ENCODE measurements at places on chromosomes 5 and 9.

- DNase-seq: no peak
These were observed 31.2 kb upstream of the RAD23B start for GRCh38 chr9:107251756-107252322.

DNA sequence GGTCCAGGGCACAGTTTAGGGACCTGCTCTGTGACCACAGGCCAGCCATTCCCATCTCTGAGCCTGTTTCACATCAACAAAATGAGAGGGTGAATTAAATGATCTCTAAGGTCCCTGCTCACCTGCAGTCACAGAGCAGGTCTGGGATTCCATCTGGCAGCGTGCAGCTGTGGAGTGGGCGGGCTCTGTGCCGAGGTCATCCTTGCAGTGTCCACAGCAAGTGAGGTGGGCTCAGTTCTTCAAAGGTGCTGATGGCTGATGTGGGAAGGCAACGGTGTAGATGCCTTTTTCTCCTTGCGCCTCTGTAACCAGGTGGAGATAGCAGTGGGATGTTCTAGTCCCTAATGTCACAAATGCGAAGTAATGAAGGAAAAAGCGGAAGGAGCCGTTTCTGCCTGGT is 11.9 kb downstream of the OR2V1 start:
- DNase-seq: no peak

- peak; percentile 50 for DNase-seq
These were observed 68.1 kb downstream of the NIPBL start for GRCh38 chr5:36944607-36945225.

DNA sequence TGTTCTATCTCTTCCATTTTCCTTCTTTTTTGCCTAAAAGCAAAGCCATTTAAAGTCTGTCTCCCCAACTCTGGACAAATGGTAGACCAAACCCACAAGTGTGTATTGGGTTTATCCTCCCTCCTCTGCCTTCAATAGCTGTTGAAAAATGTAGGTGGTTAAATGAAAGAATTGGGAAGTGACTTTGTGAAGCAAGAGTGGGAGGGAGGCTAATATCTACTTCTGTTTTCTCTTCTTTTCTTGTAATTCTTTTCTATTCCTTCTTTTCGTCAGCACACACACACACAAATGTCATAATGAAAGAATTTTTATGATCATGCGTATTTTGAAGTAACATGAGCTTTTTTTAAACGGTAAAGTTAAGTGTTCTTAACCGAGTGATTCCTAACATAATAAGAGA is 3.8 kb downstream of the CCDC152 start:
- no peak for DNase-seq

GRCh38 chr9:134168757-134169550 is 4.6 kb upstream of the RNU6ATAC start:
- no peak for DNase-seq

GRCh38 chr5:61631438-61631941 is 299.4 kb downstream of the ZSWIM6 start:
- DNase-seq: no peak

DNA sequence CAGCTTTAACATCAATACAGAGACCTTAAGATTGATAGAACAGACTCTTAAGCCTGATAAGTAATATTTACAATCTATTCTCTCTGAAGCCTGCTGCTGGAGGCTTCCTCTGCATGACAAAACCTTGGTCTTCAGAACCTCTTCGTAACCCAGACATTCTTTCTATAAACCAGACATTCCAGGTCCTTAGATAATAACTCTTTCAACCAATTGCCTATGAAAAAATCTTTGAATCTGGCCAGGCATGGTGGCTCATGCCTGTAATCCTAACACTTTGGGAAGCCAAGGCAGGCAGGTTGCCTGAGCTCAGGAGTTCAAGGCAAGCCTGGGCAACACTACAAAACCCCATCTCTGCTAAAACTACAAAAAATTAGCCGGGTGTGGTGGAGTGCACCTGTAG is 327.8 kb downstream of the ENC1 start:
- DNase-seq: no peak

GRCh38 chr5:151126199-151126645 is 31.4 kb downstream of the ANXA6 start:
- DNase-seq: peak; percentile 42

DNA sequence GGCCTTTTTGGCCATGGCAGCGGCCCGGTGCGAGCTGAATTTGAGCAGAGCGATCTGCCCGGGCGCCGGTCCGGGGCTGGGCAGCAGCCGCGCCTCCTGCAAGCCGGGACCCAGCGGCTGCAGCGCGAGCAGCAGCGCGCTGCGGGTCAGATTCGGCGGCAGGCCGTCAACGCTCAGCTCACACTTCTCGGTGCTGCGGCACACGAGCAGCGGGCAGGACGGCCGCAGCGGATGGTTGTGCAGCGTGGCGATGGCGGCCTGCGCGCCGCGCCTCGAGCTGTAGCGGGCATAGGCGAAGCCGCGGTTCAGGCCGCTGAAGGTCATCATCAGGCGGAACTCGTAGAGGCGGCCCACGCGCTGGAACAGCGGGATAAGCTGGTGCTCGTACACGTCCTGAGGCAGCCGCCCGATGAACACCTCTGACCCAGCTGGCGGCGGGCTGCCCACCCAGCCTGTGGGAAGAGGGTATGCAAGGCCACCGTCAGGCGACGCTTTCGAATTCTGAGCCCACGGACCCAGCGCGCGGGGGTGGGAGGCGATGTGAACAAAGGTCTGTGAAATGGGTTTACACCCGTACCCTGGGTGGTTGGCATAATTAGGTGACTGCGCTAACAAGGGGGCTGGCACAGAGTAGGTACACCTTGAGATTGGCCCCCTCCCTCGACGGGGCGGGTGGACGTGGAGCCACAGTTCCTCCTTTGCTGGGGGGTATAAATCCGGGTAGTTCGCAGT is 755 bp downstream of the DND1 start:
- no peak for DNase-seq

DNA sequence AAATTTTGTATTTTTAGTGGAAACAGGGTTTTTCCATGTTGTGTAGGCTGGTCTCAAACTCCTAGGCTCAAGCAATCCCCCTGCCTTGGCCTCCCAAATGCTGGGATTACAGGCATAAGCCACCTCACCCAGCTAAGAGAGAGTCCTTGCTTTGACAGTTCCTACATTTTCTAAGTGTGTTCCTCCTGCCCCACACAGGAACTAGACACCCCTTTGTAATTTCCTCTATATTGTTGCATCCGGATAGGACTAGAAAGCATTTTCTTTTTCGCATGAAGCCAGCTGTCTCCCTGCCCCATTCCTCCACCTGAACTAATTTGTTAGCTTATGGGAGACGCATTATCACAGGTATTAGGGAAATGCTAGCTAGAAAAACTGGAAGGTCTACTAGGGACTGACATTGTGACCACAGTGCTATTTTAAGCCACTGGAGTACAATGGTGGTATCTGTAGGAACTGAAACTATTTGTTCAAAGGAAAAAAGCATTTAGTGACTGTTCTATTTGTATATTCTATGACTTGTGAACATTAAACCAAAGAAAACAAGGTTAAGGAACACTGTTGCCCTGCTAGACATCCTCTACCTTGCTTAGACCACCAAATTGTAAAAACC is 214.1 kb downstream of the SMARCA2 start:
- DNase-seq: no peak

DNA sequence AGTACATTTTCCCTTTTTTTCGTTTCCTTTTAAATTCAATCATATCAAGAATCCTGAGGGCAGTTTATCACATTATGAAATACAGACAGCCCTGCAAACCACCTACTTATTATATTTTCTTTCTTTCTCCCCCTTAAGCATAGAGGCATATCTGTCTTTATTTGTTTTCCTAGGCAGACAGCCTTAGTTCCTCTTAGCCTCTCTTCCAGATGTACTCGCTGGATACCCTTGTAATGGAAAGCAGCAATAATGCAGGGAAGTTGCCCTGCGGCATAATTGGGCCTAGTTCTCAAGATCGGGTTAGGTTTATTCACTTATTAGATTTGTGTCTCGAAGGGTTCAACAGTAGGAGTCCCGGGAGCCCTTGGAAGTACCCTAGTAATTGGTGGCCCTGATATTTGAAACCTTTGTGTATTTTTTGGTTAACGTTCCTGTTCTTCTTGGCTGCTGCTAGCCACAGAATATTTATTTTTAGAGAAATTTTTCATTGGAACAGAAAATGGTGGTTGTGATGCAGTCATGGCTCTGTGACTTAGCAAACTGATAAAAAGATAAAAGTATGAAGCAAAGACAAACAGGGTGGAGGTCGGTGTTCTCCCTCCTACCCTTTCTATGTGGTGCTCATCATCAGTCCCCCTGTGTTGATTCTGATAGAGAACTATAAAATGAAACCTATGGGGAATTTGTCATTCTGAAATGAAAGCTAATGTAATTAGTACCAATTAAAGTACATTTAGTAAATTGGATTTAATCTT is 6.4 kb downstream of the TLE4 start:
- DNase-seq: peak; percentile 62

GRCh38 chr5:10682801-10683525 is 78.1 kb downstream of the DAP start:
- DNase-seq: no peak

GRCh38 chr9:75064307-75065025 is 23.5 kb downstream of the NMRK1 start:
- DNase-seq: no peak

- peak; percentile 15 for DNase-seq
These were observed 439.9 kb upstream of the KLF4 start for GRCh38 chr9:107929443-107929842.

GRCh38 chr5:172010278-172010677 is 3.8 kb upstream of the FBXW11 start:
- DNase-seq: peak; percentile 13

GRCh38 chr5:60779466-60779865 is 64.6 kb downstream of the ELOVL7 start:
- no peak for DNase-seq

- no peak for DNase-seq
These were observed 200.5 kb upstream of the SLC27A6 start for GRCh38 chr5:128764601-128765310.

GRCh38 chr9:120583958-120584369 is 4.0 kb upstream of the CDK5RAP2 start:
- DNase-seq: peak; percentile 95

GRCh38 chr5:61599370-61600122 is 267.5 kb downstream of the ZSWIM6 start:
- peak; percentile 92 for DNase-seq

- no peak for DNase-seq
These were observed 335.3 kb upstream of the CDH18 start for GRCh38 chr5:20323323-20323722.

DNA sequence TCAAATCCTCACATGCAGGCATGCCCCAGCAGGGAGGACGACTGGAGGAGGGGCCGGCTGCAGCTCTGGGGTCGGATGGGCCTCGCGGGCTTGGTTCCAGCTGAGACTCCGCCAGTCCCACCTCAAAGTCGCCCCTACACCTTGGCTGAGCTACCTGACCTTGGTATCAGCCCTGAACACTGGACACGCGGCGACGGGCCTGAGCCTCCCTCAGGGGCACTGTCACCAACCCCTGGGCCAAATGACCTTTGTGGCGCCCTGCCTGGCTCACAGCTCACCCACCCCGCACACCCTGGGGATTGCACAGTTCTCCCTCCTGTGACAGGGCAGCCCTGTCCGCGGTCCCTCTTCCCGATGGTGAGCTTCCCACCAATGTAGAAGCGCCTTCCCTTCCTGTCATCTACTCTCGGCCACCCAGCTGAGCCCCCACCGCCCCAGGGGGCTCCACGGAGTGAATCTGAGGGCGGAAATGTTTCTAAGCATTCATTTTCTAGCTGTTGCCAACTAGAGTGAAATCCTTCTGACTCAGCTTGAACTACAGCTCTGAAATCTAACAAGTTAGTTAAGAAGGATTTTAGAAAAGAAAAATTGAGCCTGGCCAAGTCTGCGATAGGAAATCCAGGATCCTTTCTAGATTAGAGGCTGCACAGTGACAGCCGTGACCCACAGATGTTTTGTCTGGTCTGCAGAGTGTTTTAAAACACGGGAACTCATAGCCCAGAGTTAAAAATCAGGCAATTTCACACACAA is 138.9 kb upstream of the PHYKPL start:
- no peak for DNase-seq

- no peak for DNase-seq
These were observed 14.9 kb upstream of the CERCAM start for GRCh38 chr9:128405780-128406171.

DNA sequence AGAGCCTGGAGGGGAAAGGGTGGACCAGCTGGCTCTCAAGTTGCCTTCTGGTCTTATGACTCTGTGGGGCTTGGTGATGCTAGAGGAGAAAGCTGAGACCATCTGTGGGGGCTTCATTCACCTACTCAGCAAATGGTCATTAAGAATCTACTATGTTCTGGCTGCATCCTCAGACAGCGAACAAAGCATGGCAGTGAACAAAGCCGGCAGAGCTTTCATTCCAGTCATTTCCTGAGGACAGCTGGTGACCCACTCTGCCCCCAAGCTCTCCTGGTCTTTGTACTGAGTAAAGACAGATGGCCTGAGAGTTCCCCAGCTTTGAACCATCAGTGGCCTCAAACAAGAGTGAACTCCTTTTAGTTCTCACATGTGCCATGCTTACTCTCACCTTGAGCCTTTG is 48.0 kb downstream of the FGF1 start:
- DNase-seq: no peak

DNA sequence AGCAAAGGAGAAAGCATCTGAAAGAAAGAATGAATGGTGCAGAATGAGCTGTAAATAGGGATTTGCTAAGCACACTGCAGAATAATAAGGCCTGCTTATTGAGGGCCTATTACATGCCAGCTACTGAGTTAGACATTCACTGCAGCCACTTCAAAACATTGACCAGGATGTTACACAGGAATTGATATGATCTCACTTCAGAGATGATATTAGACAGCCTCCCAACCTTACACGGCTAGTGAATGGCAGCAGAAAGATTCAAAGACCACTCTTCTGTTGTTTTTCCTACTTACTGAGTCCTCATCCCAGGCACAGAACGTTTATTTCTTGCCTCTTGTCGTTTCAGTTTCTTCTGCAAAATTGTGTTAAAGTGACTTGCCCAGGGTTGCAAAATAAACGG is 1209.9 kb upstream of the WWC1 start:
- no peak for DNase-seq

- DNase-seq: no peak
These were observed 13.1 kb upstream of the ATP6V1G1 start for GRCh38 chr9:114574438-114574837.

GRCh38 chr9:135605238-135605781 is 34.0 kb downstream of the GLT6D1 start:
- DNase-seq: no peak

DNA sequence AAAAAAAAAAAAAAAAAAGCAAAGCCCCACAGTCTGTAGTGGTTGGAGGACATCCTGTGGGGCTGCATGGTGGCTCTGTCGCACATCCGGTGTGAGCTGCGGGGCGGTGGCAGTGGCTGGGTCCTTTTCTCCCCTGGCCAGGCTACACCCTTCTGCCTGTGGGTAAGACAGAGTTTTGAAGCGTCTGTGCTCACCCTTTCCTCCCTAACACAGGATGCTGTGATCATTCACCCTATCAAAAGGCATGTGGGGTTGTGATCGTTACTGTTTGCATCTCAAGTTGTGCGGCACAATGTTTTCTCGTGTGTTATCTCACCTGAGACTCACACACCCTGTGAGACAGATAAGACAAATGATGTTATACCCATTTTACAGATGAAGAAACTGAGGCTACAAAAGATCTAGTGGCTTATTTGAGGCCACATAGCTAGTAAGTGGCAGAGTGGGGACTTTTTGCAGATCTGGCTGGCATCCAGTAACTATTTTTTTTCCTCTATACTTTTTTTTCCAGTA is 17.5 kb downstream of the IRF1 start:
- no peak for DNase-seq
